Stimulated activated CD8-positive, alpha-beta memory T cell treated with anti-CD3 and anti-CD28 coated beads, Interleukin-7, amount 100 ng/mL, for 4 hours (primary cell): ENCODE measurements at places on chromosomes 5 and 9.

DNA sequence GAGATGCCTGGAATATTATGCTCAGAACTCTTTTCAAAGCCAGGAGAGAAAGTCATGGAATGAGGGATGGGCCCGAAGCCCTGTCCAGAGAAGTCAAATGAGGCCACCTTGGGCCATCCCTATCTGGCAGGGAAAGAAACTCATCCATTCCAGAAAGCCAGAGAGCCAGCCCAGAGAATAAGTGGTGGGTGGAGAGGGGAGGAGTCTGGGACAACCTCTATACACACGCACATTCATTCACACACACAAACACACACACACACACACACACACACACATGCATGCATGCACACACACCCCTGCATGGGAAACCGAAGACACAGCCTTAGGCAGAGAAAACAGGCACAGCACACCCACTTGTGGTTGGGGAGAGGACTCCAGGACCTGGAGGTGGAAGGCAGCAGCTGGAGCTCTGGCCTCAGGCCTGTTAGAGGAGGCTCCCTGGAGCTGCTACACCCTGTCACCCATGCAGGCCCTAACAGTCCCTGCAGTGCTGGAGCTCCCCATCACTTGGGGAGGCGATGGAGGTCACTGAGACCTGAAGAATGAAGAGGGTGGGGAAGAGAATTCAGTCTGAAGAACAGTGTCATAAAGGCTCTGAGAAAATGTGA is 38.0 kb downstream of the TGFBI start:
- no peak for DNase-seq

GRCh38 chr5:164335837-164336236 is 830.4 kb downstream of the MAT2B start:
- DNase-seq, result no peak

- no peak for DNase-seq
These were observed 33.1 kb downstream of the FAM114A2 start for GRCh38 chr5:154005648-154006047.

DNA sequence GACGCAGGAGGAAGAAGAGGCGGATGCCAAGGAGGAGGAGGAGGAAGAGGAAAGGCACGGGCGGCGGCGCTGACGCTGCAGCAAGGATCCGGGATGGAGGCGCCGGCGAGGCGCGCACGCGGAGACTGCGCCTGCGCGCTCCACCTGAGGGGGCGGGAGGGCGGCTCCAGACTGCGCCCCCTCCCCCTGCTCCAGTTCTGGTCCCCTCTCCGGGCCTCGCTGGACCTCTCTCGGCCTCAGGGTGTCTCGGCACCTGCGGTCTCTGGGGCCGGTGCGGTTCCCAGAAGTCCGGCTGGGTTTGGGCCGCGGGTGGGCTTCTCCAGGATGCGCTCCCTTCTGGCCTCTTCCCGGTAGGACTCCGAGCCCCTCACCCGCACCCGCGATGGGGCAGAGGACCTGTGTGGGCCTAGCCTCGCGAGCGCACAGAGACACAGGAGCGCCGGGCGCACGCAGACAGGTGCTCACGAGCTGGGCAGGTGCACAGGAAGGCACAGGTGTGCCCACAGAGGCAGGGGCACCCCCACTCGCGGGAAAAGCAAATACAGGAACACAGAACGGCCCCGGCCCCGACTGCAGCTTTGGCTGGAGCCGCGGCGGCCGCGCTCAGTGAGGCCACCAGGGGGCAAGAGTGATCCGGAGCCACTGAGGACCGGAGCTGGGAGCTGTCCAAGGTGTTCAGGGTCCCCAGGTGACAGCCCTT is at the start of gene NPDC1:
NPDC1 (minus strand) TSS at position 90 of the 700 bp plus-strand sequence. CDS start 188 bp downstream, outside the sequence.
- peak; percentile 66 for DNase-seq

GRCh38 chr9:87605676-87606075 is 108.0 kb downstream of the DAPK1 start:
- no peak for DNase-seq
